ENCODE measurements at places on chromosomes 4 and X. TPM values are rescaled to one million over a fixed set of nuclear protein-coding genes. Genes with fewer than 3 reads are reported as not detected.

KCNE5 gene
- not detected for total RNA-seq

CYLC1 gene
- not detected for total RNA-seq

DAPP1 gene
- total RNA-seq, result 1.6 TPM

GABRG1 gene
- not detected for total RNA-seq

UGT2A1 gene
- not detected for total RNA-seq

DNA sequence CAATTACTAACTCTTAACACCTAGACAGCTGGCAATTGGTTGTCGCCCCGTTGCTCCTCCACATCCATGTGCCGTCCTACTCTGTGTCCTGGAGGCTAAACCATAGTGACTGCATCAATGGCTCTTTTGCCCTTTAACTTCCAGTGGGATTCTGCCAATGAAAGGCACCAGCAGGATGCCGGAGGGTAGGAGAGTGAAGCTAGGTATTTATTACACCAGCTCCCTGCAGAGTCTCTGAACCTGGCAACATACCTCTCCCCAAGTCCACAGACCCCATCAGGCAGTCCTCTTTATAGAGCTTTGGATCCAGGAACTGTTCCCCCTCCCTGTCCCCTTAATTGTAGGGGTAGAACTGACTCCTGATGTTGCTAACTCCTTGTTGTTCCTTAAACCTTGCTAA, 426.8 kb downstream of the HNRNPD start:
- no peak for DNase-seq

DNA sequence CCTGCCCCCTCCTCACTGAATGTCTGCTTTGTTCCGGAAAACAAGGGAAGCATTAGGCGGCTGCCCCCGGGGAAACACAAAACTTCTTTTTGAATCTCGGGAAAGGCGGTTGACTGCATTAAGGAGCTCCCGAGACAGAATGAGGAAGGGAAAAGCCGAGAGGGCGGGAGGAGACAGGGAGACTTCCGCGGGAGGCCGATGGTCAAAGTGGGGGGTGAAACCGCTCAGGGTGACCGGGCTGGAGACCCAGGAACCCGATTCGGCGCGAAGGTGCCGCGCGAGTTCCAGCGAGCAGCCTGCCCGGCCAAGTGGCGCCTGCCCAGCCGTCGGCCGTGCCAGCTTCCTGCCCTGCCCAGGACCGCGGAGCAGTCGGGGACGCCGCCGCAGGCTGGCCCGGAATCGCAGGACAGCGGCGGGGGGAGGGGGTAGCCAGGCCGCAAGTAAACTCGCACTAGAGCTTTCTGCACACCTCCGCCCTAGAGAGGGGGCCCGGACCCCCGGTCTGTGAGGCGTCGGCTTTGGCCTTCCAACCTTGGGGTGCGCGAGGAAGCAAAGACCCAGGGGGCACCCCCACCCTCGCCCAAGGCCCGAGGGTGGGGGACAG, 55.1 kb upstream of the BCOR start:
- no peak for DNase-seq

DNA sequence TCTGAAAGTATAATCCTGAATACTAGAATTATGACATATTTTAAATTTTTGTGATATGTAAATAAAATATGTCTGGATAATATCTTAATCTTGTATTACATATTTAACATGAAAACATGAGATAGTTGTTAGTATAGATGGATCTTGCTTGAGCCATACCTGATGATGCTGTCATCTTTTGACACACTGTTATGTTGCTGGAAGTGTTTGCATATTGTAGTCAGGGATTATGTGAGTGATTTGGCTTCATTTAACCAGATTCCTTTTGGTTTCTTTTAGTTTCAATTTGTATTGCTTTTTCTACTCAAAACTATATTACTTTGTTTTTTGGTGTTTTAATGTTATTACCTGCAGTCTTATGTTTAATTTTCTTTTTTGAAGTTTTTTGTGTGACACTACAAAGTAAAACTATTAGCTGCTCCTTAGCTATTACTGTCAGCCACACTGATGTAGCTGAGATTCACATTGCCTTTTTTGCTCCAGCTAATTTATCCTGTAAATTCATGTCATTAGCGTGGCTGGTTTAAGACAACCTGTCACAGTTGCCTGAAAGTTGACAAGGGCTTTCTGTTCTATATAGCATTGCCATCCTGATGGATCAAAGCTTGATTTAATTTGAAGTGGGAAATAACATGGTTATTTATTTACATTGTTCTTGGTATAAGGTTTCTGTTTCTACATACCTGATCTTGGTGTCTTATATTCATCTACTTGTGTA, 33.7 kb downstream of the METAP1 start:
- DNase-seq, result no peak

- no peak for DNase-seq
These were observed 23.8 kb downstream of the NWD2 start for GRCh38 chr4:37268319-37268718.

DNA sequence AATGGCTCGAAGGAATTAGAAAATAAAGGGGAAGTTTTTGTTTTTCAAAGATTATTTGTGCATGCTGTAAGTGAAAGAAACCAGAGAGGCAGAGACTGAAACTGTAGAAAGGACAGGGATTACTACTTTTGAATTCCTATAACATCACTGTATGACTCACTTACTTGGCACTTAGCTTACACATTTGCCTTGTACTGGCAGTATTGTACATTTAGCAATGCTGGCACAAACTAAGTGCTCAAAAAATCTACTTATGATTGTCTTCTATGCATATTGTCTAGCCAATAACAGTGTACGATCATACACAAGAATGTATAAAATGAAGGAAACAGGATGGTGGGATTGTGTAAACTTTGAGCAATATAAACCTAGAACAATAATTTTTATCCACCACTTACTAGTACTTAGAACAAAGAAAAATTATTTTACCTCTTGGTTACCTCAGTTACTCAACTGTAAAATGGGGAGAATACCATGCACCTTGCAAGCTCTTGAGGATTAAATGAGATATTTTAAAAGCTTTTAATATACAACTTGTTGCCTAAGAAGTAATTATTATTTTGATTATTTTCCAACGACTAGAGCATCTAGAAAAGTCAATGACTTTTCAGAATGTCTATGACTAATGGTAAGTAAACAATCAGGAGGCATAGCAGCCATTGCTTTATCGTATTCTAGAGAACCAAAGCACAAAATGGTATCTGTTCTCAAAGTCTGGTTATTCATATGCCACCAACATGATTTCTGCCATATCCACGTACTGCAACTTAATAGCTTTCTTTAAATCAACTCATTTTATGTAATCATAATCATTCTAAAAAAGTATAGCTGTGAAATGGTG, 4.7 kb downstream of the FAM120C start:
- no peak for DNase-seq

DNA sequence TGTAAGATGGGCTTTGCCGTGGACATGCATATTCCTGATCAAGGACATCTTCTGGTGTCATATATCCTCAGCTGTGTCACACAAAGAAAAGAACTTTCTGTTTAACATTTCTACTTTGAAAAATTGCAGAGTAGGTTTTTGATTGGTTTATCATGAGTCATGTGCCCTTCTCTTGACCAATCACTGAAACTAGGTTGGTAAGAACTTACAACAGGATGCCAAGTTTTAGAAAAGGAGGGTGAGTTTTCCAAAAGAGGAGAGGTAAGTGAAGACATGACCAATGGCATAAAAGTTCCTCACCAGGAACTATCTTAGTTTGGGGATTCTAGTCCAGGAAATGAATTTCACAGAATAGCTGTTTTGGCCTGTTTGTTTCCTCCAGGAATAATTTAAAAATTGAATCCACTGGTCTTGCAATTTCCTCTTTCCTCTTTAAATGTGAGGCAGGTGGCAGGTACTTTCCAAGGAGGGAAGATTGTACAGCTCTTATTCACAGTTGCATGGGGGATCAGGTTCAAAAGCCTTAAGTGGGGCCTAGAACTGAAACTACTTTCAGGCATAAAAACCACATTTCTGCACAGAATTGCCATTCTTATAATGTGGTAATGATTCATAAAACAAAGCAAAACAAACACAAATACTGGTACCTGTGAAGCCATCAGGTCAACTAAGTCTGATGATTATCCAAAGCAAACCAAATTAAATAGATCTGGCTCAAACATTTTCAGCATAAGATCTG, 1114.5 kb upstream of the LCORL start:
- no peak for DNase-seq

DNA sequence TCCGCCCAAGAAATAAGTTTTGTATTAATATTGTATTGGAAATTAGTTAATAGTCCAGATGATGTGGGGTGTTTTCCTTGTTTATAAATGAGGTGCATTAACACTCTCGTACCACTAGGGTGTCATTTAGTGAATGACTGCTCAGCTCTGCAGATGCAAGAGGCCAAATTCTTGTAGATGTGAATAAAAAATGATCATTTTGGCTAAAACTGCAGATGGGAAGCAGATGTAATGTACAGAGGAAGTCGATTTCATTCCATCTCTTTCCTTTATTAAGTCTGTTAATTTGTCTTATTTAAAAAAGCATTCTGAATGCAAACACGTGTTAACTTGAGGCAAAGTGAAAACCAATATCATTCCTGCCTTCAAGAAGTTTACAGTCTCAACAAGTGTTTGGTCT, 108.1 kb downstream of the DHX15 start:
- no peak for DNase-seq

GRCh38 chrX:53071604-53072417, 10.4 kb upstream of the TSPYL2 start:
- peak; percentile 54 for DNase-seq

DNA sequence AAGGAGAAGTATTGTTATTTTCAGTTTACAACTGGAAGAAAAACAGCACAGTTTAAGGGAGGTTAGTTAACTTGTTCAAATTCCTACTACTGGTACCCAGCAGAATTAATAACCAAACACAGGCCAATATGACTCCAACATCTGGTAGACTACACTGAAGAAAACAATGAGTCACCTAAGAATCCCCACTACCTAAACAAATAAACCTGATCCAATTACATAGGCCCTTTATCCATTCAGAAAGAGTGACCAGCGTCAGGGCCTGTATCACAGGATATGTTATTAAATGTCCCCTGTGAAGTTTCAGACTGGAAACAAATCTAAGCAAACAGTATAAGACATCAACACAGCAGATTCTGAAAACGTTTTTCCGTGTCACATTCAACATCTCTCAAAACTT, 492.5 kb upstream of the INTU start:
- DNase-seq, result no peak

- DNase-seq, result no peak
These were observed 18.5 kb upstream of the GRPEL1 start for GRCh38 chr4:7086384-7086783.

DNA sequence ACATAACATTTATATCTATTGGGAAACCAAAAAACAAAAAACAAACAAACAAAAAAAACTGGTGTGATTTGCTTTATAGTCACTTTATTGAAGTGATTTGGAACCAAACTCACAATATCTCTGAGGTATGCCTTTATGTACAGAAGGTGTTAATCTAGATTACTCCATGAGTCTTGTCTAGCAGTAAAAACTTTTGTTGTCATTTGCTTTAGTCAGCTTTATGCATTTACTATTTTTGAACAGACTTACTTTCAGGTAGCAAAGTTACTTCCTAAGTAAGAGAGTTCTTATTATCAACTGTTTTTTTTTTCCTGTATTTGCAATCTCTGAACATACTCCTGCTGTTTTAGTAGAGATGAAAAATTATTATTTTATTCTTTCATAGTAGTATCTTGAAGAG, 39.5 kb downstream of the RAP1GDS1 start:
- no peak for DNase-seq

GRCh38 chrX:114581528-114582263, 2.2 kb upstream of the HTR2C start:
- DNase-seq, result no peak

DNA sequence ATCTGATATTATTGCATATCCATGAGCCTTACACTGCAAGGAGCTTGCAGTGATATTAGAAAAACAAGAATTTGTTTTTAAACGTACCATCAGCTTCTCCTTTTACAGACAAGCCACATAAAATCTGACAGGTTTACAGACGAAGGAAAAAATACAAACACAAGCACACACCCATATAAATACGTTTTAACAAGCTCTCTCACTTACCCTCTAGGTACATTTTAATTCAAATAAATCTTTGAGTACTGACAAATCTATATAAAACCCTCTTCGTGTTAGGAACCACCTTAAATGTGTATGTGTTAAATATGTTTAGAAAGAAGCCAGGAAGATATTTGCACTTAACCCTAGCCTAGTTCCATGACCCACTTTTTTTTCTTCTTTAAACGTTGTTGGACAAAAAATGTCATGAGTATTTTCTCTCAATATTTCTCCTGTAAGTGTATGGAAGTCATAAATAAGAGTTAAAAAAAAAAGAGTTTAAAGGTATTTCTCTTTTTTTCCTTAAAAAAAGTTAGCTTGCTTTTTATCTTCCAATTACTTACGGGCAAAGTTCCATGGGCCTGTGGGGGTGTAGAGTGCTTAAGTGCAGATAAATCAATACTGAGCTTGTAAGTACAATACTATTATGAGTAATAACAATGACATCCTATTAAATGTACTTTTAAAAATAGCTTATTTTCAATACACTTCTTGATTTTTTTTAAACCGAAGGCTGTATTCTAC, 1.5 kb downstream of the ARAP2 start:
- no peak for DNase-seq

- no peak for DNase-seq
These were observed 30.2 kb downstream of the SPINK2 start for GRCh38 chr4:56791316-56791715.

DNA sequence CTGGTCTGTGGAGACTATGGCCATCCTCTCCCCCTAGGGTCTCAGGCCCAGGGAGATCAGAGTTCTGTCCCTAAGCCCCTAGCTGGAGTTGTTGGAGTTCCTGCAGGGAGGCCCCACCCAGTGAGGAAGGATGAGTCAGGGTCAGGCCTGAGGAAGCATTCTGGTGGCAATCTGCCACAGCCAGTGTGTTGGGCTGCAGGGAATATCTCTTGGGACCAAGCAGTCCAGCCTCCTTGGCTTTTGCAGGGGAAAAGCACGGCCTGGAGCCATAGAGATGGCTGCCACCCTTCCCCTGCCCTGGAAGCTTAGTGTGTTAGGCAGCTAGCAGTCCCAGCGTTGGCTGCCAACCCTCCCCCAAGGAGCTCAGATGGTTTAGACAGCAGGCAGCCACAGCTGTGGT, 202.4 kb downstream of the RTL9 start:
- no peak for DNase-seq

- no peak for DNase-seq
These were observed 41.5 kb downstream of the DTHD1 start for GRCh38 chr4:36322921-36323354.

DNA sequence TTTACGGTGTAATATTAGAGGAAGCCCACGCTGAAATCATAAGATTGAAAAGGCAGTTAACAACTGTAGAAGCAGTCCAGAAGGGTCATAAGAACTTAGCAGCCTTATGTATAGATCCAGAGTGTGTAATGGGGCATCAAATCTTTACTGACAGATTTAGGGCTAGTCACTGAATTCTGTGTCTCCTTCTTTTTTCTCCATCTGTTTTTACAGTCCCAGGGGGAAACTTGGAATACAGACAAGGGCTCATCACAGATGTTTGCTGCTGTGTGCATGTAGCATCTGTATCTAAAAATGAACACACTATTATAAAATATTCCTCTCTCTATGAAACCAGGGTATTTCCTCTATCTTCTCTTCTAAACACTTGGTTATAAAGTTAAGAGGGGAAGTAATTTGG, 43.9 kb downstream of the CYSLTR1 start:
- DNase-seq, result no peak
